ENCODE measurements at places on chromosomes 4 and X. TPM values are rescaled to one million over a fixed set of nuclear protein-coding genes. Genes with fewer than 3 reads are reported as not detected.

DOK7 gene
- total RNA-seq: not detected

F8A2 gene
- not detected for total RNA-seq

HAND2 gene
- total RNA-seq: 0.49 TPM

RELL1 gene
- total RNA-seq: 79.1 TPM

ZIC3 gene
- 3.8 TPM for total RNA-seq

TEX13C gene
- total RNA-seq: not detected

PAK3 gene
- total RNA-seq: 2.4 TPM

SCRG1 gene
- total RNA-seq: 0.16 TPM

XK gene
- under 0.01 TPM for total RNA-seq
